Amygdala (tissue), 56 donors: ENCODE measurements at places on chromosomes 12 and 14.

- no peak for DNase-seq
These were observed 200.8 kb upstream of the KRR1 start for GRCh38 chr12:75712223-75712622.

- DNase-seq = peak; percentile 30
These were observed 5.1 kb upstream of the PSMA3 start for GRCh38 chr14:58239244-58240195.

DNA sequence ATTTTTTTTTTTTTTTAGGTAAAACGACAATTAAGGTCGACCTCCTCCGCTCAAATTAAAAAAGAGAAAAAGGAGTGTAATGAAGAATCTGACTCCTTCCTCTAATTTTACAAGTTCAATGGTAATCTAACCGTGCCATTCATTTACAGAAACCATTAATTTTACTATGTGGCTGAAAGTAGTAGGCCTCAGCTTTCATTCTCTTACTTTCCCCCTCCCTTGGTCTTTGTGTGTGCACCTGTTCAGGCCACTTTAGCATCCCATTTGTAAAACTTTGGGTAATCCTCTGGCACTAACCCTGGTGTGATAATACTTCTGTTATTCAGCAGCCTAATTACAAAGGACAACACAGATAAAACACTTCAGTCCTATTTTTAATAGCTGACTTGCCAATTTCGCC lies 128.1 kb downstream of the ASCL1 start:
- DNase-seq = no peak

GRCh38 chr12:132190012-132190755 lies 45.9 kb downstream of the NOC4L start:
- no peak for DNase-seq

GRCh38 chr12:2834581-2835491 lies at the start of gene NRIP2:
Gene NRIP2 (minus strand): TSS chr12:2835035. CDS start chr12:2834983, 52 bp downstream.
- peak; percentile 75 for DNase-seq

- DNase-seq = no peak
These were observed 367.1 kb upstream of the FAR2 start for GRCh38 chr12:28781671-28782652.

- DNase-seq = no peak
These were observed 62.6 kb downstream of the DUSP6 start for GRCh38 chr12:89289720-89290119.
